Right atrium auricular region (tissue), 2 donors: ENCODE measurements at places on chromosomes 2 and 18. TPM values are rescaled to one million over a fixed set of nuclear protein-coding genes. Genes with fewer than 3 reads are reported as not detected.

- DNase-seq = no peak
These were observed 283.5 kb upstream of the HS6ST1 start for GRCh38 chr2:128602038-128602698.

DNA sequence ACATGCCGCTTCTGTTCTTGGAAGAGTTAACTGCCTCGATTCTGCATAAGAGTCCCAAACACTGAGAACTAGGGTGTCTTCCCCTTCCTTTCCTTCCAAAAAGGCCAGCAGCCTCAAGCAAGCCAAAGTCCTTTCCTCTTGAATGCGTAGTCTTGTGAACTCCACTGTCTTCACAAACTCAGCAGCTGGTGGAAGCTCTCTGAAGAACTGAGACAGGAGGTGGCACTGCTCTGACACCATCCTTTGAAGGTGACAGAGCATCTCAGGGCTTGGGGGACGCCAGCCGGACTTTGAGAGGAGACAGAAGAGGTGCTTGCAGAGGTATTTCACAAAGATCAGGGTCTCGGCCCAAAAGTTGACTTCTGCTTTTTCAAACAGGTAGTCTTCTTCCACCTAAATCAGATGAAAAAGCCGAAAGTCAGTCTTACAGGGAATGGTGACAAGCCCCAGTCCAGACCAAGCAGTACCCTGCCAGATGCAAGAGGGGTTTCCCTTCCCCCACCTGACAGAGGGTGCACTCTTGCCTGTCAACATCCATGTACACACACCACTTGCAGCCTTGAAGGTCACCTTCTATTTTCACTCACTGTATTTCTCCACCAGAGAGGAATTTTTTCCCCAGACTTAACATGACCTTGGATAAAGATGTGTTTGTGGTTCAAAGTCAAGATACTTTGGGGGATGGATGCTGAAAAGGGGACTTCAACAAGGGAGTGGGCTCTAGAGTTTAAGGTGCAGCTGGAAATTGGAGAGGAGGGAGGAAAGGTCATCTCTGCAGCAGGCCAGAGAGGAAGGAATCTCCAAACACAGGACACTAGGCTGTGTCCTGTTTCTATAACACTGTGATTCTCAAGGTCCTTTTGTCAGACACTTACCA is 4.8 kb upstream of the ZFP36L2 start:
- DNase-seq = no peak

DNA sequence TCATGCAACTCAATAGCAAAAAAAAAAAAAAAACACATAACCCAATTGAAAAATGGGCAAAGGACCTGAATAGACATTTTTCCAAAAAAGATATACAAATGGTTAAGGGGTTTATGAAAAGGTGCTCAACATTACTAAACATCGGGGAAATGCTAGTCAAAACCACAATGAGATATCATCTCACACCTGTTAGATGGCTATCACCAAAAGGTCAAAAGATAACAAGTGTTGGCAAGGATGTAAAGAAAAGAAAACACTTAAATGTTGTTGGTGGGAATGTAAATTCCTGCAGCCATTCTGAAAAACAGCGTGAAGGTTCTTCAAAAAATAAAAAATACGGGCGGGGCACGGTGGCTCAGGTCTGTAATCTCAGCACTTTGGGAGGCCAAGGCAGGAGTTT is 112.4 kb upstream of the CAB39 start:
- DNase-seq = no peak

DNA sequence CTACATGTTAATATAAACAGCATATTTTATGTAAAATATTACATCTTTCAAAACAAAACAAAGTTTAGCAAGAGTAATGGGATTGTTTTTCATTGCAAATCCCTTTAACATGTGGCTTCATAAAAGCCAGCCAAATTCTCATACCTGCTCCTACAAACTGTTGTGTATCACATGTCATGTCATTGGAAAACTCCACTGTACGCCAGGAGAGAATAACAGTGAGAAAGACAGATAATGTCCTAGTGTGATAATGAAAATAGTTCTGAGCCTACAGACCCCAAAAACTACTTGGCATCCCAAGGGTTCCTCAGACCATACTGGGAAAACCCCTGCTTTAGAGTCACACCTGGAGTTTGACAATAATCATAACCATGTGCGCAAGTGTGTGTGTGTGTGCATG is 182.7 kb upstream of the HNRNPA3 start:
- no peak for DNase-seq

- DNase-seq = no peak
These were observed 1341.8 kb upstream of the NXPH2 start for GRCh38 chr2:140122001-140122400.

GRCh38 chr2:221997100-221997499 is 301.7 kb downstream of the PAX3 start:
- DNase-seq = no peak

DNA sequence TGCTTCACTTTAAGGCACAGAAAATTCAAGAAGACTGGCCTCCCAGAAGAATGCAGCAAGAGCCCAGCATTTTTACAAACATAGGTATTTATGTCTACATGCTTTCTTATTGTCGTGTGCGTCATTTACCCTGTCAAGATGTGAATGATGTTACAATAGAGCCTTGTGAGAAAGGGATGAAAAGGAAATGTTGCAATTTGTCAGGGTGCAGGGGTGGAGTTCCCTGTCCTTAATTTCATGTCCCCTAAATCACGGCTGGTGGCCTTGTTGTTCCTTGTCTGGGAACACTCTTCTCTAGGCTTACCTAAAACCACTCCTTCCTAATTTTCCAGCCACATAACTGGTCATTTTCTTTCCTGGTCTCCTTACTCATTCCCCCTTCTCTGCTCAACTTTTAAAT is 194.2 kb downstream of the TXNL1 start:
- DNase-seq = no peak

DNA sequence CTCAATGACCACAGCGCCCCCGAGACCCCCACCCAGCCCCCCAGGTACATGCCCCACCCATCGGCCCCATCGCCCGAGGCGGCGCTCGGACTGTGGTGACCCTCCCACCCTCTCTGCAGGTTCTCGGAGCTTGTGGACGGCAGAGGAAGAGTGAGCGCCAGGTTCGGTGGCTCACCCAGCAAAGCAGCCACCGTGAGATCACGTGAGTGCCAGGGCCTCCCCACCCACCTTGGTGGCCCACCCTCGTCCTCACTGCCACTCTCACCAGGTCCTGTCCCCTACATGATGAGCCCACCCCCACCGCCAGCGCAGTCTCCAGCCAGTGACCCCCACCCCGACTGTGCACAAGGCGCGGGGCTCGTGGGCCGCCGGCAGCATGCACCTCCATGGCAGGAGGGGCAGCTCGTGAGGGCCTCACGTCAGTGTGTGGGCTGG is 30.4 kb downstream of the MTERF4 start:
- no peak for DNase-seq

DNA sequence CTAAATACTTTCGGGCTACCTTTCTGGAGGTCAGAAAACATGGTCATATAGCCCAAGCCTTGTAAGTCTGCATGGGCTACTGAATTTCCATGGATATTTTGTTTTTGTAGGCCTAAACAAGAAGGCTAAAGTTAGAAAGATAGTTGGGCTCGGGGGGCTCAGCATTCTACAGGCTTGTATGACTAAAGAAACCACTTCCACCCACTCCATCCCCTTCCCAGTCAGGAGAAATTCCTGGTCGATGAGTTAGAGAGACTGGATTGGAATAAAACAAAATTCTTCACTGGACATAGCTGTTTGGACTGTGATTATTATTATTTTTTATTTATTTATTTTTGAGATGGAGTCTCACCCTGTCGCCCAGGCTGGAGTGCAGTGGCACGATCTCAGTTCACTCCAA is 539.4 kb upstream of the TNP1 start:
- no peak for DNase-seq

DNA sequence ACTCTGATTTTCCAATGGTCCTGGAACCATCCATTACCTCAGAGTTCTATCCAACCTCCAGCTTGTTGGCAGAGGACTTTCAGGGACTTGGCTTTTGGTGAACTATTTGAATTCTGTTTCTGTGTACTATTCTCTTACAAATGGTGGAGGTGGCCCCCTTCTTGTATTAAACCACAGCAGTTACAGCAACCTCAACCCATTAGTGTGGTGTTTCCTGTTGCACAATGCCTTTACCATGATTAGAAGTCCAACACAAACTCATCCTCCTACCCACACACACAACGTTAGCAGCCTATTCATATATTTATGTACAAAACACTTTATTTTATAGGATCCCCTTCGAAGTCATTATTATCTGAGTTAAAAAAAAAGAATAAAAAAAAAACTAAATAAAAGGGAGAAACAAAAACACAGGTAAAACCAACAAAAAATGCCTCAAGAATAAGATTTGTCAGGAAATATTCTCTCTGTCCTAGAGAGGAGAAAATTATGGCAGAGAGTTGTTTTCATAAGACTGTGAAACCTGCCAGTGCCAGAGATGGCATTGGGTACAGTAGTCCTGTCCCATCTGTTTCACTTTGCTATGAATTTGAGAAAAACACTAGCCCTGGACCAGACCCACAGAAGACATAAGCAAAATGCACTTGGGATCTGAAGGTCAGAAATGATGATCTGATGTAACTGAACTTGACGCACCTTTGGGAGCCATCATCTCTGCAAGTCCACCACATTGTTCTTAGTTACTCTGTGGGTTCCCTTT is 1896.0 kb upstream of the PIK3C3 start:
- DNase-seq = no peak

GRCh38 chr2:68309426-68309825 is 10.3 kb downstream of the CNRIP1 start:
- no peak for DNase-seq

- DNase-seq = no peak
These were observed 77.6 kb downstream of the PDE1A start for GRCh38 chr2:182349268-182349667.

DNA sequence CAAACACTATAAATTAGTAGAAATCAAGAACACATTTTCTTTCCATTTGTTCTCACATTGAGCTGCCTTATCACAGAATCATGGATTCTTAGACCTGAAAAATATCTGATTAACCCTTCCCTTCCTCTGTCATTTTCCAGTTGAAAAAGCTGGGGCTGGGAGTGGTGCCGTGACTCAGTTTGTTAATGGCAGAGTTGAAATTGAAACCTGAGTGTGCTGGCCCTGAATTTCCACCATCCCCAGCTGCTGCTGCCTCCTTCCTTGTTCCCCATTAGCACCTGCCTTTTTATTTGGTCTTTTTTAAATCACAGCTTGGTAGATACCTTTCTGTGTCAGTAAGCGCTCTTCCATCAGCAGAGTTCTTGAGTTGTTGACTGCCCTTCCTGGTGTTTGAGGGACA is 10.6 kb downstream of the FARP2 start:
- no peak for DNase-seq

GRCh38 chr2:235917506-235917905 is 250.7 kb downstream of the GBX2 start:
- no peak for DNase-seq

GRCh38 chr2:38462121-38462661 is 85.1 kb upstream of the ATL2 start:
- DNase-seq = no peak

DNA sequence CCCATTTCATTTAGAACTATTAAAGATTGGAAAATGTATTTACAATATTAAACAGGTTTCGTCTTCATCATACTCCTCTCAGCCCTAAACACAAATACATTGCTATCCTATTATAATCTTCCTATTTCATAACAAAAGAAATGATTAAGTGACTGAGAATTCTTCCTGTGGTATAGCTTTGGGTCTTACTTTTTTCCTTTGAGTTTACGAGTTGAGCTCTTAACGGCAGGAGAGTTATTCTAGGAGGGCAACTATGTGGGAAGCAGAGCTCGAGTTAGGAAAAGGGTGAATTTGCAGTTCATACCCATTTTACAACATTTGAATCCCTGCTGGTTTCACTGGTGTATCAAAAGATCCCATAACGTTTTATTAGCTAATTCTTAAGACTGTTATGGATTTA is 105.0 kb downstream of the FIGN start:
- no peak for DNase-seq

GRCh38 chr2:46690825-46691224 is 211.5 kb downstream of the TMEM247 start:
- no peak for DNase-seq

DNA sequence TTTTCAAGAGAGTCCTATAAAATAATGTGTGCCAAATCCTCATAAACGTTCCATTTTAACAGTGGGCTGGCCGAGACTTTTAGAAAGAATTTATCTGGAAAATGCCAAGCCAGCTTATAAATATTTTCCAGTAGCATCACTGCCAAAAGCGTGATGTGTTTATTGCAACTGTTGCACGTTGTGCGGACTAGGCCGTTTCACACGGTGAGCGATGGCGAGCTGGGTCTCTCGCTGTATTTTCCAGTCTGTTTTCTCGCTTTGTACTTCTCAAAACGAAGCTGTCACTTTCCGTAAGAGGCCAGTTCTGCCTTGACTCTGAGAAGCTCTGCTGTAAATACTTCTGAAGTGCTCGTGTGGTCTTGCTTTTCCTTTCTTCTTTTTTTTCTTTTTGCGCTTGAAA is 65.0 kb upstream of the ZNF236 start:
- no peak for DNase-seq

DNA sequence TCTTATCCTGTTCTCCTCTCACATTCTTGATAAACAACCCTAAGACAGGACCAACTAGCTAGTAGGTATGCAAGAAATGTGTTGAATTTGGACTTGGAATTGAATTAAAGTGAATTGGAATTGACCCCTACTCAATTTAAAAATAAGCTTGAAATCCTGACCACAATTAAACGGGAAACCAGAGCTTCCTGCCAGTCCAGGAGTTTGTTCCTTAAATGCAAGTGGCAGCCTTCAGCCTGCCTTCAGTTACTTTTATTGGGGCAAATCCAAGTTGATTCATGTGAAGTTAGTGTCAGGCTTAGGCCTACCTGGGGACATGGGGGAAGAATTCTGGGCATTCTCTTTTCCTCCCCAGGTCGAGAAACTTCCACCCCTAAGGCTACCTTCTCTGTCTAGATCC is 457.6 kb downstream of the BCL11A start:
- no peak for DNase-seq

GRCh38 chr2:234111523-234111922 is 61.0 kb downstream of the SPP2 start:
- DNase-seq = no peak

DNA sequence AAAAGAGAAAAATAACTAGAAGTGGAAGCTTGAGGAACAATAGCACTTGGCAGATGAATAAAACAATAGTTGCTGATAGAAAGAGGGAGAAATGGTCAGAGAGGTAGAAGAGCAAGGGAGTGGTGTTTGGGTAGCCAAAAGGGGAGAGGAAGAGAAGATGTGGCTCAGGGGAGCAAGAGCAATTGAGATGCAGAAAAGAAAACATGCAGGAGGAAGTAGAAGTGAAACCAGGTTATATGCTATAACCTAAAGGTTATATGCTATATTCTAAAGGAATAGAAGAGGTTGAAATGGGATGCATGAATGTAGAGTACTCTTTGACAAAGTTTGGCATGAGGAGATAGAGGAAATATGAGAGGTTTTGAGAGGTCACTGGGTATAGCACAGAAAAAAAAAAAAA is 759.5 kb downstream of the SATB2 start:
- DNase-seq = no peak

- DNase-seq = no peak
These were observed 1344.4 kb upstream of the CELF4 start for GRCh38 chr18:38909972-38910371.

The CXCR2 gene
- 0.59 TPM for total RNA-seq

The GTF3C2 gene
- total RNA-seq = 19.7 TPM

The CFAP221 gene
- 0.44 TPM for total RNA-seq

The GYPC gene
- 53.8 TPM for total RNA-seq

The SPP2 gene
- not detected for total RNA-seq
